OCI-M1 (cell line): ENCODE measurements at places on chromosomes 1 and 21.

DNA sequence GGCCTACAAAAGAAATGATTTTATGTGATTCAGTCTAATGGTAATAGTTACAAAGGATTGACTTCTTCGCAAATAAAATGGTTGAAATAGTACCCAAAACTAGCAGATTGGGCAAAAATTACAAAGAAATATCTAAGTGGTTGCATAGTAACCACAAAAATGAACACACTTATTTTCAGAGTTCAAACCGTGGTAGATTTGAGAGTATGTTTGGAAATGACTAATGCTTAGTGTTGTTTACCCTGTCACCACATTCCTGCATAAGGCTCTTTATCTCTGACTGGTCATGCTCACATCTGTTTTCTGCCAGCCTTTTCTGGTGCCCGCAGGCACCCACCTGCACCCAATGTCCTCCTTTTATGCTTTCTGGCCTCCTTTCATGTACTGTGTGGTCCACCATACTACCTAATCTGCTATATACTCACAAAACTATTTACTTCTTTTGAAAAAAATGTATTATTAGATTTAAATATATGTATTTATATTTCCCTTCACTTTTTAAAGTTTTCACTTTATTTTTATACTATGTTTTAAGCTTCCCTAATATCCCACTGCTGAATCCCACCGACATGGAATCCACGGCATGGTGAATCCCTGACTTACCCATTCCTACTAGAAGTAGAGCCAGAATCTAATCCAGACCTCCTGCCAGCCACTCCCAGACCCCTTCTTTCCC lies 30.3 kb downstream of the PTPRC start:
- DNase-seq = peak; percentile 86

DNA sequence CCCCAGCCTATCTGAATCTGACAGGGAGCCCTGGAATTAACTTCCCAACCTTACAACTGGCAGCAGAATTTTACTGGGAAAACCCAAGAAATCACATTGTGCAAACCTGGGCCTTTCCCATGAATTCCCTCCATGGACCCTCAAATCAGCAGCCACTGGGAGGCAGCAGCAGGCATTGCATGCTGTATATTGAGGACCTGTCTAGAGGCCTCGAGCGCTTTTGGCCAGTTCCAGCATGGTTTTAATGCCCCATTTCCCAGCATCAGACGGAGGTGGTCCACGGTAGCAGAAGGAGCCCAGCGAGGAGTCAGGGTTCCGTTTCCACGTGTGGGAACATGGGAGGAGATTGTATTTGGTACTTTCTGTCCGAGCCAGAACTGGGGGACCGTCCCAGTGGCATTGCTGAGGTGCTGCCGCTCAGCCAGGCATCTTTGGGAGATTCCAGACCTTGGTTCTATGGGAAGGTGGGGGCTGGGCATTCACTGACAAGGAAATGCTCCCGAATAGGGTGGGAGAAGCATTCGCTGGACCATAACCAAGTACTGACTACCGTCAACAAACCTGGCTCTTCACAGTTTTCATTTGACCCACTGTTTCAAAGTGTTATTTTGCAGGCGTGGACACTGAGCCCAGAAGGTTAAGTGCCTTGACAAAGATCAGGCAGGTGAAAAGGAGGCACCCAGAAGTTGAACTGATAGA lies 15.9 kb downstream of the BMP8A start:
- DNase-seq = peak; percentile 20

- DNase-seq = peak; percentile 85
Measured at GRCh38 chr1:93446837-93447451, 974 bp upstream of the FNBP1L start.

GRCh38 chr21:25885880-25886279 lies 151.1 kb downstream of the GABPA start:
- no peak for DNase-seq

DNA sequence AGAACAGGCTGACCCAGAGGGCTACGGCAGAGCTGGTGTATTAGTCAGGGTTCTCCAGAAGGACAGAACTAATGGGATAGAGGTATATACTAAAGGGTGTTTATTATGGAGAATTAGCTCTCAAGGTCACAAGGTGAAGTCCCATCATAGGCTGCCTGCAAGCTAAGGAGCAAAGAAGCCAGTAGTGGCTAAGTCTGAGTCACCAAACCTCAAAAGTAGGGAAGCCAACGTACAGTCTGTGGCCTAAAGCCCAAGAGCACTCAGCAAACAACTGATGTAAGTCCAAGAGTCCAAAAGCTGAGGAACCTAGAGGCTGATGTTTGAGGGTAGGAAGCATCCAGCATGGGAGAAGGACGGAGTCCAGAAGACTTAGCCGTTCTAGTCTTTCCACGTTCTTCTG lies 179.2 kb downstream of the BACH1 start:
- DNase-seq = peak; percentile 23

GRCh38 chr1:71737768-71738167 lies 544.6 kb downstream of the NEGR1 start:
- no peak for DNase-seq

- DNase-seq = peak; percentile 24
Measured at GRCh38 chr1:92927870-92928269, 33.4 kb downstream of the DIPK1A start.

- DNase-seq = no peak
Measured at GRCh38 chr1:209791920-209792319, 7.6 kb upstream of the C1orf74 start.

- peak; percentile 20 for DNase-seq
Measured at GRCh38 chr21:33394260-33394659, 9.0 kb upstream of the IFNGR2 start.

DNA sequence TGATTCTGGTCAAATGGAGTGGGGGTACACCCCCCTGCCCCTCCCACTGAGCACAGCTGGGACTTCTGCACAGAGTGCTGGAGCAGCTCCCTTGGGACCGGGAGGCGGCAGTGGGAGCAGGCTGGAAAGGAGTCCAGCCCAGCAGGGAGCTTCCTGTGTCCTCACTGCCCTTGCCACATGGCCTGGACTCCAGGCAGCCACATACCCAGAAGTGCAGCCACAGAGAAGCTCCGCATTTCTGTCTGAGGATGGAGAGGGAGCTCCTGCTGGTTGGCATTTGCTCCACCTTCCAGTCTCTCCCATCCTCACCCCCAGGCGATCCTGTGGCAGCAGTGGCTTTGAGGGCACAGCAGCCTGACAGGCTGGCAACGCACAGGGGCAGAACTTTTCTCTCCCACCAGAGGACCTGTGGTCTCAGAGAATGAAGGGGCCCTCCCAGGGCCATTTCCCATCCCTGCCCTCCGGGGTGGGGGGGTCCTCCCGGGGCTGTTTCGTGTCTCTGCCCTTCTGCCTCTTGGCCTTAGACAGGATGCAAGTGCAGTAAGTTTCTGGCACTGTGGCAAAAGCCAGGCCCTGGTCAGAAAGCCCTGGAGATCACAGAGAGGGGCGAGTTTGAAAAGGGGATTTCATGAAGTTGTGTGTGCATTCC lies 103.6 kb upstream of the COL6A1 start:
- DNase-seq = no peak

DNA sequence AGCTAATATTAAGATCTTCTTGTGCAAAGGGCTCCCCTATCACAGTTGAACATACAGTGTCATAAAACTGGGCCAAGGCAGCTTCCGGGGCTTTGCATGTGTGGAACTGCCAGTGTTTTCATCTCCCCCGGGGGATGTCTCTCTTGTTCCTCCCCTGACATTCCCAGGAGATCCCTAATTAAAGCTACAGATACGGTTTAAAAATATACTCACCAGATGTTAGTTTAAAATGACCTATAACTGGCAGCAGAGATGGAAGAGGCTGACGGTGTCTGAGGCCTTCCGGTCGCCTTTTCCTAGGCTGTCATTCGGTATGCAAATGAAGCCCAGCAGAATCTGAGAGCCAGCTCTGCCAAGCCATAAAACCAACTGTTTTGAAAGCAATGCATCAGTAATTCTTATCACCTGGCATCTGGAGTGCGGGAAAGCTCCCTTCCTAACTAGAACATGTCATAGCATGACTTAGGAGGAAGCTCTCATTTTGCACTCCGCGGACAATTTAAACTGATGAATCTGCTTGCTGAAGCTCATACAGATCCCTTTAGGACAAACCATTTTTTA lies 436.5 kb upstream of the VAMP3 start:
- DNase-seq = no peak

- no peak for DNase-seq
Measured at GRCh38 chr1:22127731-22128130, 15.2 kb downstream of the WNT4 start.

DNA sequence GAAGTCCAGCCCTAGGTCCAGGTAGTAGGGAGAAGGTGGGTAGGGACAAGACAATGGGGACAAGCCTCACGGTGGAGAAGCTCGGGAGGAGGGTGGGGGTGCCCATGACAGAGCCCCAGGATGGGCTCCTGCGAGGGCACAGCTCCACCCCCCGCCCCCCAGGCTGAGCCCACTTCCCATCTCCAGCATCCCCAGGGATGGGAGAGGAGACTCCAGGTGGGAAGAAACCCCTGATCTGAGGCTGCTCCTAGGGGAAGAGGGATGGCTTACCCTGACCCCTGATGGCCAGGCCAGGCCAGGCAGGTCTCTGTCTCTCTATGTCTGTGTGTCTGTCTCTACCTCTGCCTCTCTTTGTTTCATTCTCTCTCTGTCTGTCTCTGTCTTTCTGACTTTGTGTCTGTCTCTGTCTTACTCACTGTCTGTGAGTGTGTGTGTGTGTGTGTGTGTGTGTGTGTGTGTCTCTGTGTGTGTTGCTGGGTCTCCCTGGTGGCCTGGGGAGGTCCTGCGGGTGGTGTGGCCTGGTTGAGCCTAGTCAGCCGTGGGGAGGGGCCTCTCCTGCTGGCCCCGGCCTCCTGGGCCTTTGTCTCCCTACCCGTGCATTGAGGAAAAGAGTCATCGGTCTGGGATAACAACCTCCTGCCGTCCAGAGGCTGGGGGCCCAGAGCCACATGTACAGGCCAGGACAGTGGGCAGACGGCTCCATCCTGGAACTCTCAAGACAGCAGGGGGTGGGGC lies 45.7 kb downstream of the WNT9A start:
- DNase-seq = peak; percentile 17

- DNase-seq = peak; percentile 24
Measured at GRCh38 chr1:108556499-108556898, 3.4 kb upstream of the EEIG2 start.
